Activated T-helper 1 cell treated with Interleukin-2 at 50 U/mL for 16 hours (primary cell): ENCODE measurements at places on chromosomes 12 and 14.
A peak's percentile ranks its signal among the peaks of the same experiment; 100 is the strongest.

GRCh38 chr12:88932457-88932856 is 352.2 kb upstream of the KITLG start:
- no peak for DNase-seq

DNA sequence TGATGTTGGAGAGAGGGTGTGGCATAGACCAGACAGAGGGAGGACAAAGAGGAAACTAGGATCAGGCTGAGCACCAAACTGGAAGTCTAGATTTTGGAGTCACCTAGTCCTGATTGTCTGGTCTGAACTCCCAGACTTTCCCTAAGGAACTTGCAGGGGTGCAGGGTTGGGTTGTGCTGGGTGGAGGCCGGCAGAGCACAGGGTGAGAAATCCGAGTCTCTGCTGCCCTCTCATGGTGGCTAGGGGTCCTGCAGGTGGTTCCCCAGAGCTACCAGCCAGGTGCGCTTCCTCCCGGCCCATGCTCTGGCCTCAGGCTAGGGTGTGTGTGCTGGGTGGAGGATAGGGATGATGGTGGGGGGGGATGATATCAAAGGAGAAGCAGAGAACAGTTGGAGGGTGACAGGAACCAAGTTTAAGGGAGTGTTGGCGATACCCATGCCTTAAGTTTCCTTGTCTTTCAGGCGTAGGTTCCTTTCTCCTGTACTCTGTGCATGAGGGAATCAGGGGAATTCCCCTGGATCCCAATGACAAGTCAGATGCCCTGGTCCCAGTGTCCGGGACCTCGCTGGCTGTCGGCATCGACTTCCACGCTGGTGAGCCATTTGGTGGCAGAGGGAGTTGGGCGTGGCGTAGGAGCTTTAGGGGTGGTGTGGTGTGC is 33.5 kb upstream of the NXPH4 start:
- peak; percentile 63 for DNase-seq

DNA sequence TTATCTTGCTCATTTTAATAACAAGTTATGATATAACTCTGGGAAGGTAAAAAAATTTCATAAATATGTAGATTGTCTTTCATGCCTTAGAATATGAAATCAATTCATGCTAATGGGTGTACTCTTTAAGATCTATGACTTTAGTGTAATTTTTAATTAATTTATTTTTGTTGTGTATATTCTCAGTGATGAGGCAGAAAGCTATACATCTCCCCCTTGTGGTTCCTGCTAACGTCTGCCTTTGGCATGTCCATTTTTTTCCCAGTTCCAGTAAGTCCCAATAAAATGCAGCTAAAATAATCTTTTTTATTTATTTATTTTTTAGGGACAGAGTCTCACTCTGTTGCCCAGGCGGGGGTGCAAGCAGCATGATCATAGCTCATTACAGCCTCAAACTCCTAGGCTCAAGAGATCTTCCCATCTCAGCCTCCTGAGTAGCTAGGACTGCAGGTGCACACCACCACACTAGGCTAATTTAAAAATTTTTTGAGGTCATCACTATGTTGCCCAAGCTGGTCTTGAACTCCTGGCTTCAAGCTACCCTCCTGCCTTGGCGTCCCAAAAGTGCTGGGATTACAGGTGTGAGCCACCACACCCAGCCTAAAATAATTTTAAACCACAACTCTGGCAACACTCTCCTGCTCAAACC is 3.3 kb upstream of the CHURC1 start:
- DNase-seq, result no peak

- no peak for DNase-seq
These were observed 67.8 kb upstream of the EGLN3 start for GRCh38 chr14:34018564-34019244.

DNA sequence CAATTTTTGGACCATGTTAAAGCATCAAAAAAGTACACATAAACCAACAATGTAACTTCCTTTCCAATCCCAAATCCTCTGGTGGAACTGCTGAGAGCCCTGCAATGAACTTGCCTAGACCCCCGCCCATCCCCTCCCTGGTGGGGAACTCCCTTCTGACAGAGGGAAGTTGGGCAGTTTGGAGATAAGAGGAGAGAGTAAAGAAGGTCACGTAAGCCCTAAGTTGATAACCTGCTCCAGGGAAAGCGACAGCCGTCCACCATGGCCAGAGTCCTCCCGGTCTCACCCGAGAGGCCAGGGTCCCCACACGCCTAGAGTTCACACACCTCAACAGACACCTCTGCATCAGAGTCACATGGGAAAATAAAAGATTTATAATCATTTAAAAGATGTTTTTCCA is 138.7 kb downstream of the EGLN3 start:
- no peak for DNase-seq
